ENCODE measurements at places on chromosomes 1 and 21.

DNA sequence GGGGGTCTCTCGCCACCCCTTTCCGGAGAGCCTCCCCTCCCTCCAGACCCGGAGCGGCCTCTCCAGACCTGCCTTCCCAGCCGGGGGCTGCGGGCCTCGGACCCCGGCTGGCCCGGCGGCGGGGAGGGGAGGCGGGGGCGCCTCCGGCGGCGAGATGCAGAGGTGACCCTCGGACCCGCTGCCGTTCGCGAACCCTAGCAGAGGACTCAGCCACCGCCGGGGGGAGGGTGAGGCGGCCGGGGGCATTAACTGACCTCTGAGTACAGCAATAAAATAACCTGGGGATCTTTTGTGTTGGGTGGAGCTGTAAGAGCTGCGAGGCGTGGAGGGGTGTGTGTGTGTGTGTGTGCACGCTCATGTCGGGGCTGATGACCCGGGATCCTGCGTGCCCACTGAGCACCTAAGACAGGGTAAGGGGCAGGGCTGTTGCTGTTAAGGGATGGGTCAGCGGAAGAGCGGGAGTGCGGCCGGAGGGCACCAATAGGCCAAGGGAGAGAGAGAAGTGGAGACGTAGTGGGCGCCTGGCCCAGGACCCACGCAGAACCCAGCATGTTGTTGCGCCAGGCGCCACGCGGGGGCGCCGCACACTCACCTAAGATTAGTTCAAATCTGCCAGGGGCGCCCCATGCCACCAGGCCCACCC, 6.3 kb downstream of the HAPLN2 start:
- peak; percentile 30 for DNase-seq

GRCh38 chr1:37731312-37732019, 33.5 kb downstream of the EPHA10 start:
- DNase-seq, result no peak

DNA sequence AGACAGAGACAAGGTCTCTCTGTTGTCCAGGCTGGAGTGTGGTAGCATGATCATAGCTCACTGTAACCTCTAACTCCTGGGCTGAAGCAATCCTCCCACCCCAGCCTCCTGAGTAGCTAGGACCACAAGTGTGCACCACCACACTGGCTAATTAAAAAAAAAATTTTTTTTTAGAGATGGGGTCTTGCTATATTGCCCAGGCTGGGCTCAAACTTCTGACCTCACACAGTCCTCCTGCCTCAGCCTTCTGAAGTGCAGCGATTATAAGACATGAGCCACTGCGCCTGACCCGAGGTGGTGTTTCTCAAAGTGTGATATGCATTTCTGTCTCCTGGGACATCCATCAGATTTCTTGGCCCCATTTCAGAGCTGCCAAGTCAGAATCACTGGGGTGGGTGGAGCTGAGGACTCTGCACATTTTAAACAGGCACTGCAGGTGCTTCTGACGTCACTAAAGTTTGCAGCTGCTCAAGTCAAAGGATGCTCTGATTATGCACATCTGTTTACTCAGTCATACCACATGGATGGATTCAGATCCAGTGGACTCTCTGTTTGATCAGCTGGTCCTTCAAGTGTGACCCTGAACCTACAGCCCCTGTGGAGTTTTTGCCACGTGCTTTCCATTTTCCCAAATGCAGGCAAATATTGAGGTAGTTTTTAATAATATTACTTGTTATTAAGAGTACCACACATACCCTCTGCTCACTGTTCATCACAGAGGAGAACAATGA, 21.4 kb downstream of the TGFB2 start:
- DNase-seq, result peak; percentile 77

GRCh38 chr1:6646499-6647148, 22.0 kb downstream of the THAP3 start:
- peak; percentile 51 for DNase-seq

DNA sequence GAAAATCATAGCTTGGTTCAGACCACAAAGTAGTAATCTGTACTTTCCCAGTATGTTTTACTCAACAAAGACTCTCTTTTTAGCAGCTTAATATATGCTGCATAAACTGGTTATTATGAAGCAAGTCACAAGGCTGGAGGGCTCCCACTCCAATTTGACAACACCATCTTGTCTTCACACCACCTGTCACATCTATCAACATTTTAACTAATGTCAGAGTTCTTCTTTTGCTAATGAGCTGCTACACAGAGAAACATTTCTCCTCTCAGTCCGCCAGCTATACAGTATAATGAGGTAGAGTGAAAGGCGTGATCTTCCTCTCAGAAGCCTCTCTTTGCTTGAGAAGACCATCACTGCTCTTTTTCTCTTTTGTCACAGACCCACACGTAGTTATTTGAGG, 230.1 kb downstream of the BARHL2 start:
- no peak for DNase-seq

DNA sequence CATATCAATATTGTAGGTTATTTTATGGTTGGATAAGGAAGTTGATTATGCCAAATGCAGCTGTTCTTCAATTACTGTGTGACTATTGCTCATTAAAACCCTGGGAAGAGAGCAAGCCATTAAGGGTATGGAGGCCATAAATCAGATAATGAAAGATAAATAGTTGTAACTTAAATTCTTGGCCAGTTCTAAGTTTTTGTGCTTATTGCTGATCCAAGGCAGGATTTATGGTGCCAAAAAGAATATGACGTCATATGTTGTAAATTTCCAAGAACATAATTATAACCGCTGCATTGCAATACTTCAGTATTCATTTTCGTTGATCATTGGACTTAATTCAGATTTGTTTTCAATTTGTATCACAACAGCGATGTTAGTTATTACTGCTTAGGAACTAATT, 211.6 kb downstream of the LRRC40 start:
- no peak for DNase-seq

GRCh38 chr1:229860926-229861325, 206.1 kb upstream of the GALNT2 start:
- no peak for DNase-seq

DNA sequence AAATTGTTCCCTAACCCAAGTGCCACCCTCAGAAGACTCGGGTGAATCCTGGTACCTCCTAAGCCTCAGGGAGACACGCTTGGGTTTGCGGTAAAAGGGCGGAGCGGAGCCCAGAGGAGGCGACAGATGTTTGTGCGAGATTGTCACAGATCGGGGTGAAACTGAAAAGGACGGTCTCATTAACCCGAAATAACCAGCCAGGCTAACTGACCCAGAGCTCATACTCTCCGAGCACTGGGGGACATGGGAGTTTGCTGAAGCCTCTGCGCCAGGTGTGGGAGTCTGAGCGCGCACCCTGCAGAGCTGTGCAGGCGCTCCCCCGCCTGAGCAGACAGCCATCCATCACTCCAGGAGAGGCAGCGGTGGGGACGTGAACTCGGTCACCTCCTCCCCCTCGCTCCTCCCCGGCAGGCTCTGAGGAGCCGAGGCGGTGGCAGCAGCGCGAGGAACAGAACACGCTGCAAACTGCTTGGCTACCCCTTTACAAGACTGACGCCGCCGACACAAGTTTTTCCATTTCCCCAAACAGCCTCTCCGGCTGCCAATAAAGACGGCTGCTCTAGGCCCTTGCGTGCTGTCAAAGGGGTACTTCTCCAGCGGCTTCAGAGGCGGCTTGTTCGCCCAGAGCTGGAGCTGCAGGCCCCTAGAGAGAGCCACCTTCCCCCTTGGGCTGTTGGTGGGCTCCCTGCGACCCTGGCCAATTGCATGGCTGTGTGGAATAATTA, 43.5 kb downstream of the RRAGC start:
- peak; percentile 18 for DNase-seq

DNA sequence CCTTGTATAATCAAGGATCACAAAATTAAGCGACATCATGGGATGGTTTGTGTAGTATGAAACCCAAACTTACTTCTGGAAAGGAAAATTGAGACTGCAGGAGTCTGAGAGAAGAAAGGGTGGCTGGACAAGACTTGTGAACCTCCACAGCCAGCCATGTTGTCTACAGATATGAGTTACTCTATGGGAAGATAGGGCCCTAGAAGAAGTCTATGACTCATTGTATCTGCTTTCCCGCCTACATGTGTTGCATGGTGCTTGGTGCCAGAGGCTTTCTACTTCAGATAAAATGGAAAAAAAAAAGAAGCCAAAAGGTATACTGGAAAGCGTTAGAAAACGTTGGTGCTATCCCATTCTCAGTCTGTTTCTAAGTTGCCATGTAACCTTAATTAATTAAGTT, 18.7 kb upstream of the OR6N2 start:
- DNase-seq, result no peak

GRCh38 chr21:44285138-44285992, at the start of gene AIRE:
TSS of gene AIRE (plus strand) at chr21:44285876. CDS start at chr21:44286007, 131 bp downstream.
- DNase-seq, result no peak

GRCh38 chr1:71836904-71837303, 445.4 kb downstream of the NEGR1 start:
- DNase-seq, result no peak

- no peak for DNase-seq
Observed at GRCh38 chr1:206495011-206495461, 12.3 kb upstream of the RASSF5 start.

- no peak for DNase-seq
Observed at GRCh38 chr1:180598333-180598974, 33.4 kb upstream of the XPR1 start.

DNA sequence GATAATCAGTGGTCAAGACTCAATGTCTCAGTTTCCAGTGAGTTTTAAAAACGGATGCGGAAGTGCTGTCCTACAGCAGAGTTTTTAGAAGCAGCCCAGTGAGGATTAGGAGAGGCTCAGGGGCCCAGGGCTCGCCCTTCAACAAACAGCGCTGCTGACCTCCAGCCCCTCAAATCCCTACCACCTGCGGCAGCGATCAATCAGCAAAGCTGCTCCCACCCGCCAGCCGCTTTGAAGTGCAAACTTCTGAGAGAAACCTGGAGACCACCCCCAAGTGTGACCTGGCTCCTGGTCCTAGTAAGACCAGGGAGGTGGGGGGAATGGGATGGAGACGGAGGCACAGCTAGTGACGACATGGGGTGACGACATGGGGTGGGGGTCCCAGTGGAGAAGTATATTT, 14.4 kb downstream of the ZBTB17 start:
- no peak for DNase-seq

DNA sequence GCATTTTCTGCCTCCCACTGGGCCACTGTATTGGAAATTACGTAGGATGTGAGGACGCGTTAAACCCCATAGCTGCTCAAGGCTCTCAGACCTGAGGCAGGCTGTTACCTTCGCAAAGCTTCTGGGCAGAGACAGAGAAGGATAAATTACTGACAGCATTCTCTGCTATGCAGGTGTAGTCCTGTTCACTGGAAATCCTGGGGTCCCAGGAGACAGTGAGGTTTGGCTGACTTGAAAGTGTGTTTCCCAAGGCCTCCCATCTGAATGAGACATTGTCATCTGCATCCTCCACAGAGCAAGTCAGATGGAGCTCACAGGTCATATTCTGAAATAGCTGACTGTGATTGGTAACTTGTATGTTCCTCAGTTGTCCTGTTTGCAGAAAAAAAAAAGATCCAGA, 32.0 kb downstream of the SLAMF6 start:
- DNase-seq, result no peak

GRCh38 chr1:33424205-33424604, 6.7 kb downstream of the PHC2 start:
- no peak for DNase-seq

DNA sequence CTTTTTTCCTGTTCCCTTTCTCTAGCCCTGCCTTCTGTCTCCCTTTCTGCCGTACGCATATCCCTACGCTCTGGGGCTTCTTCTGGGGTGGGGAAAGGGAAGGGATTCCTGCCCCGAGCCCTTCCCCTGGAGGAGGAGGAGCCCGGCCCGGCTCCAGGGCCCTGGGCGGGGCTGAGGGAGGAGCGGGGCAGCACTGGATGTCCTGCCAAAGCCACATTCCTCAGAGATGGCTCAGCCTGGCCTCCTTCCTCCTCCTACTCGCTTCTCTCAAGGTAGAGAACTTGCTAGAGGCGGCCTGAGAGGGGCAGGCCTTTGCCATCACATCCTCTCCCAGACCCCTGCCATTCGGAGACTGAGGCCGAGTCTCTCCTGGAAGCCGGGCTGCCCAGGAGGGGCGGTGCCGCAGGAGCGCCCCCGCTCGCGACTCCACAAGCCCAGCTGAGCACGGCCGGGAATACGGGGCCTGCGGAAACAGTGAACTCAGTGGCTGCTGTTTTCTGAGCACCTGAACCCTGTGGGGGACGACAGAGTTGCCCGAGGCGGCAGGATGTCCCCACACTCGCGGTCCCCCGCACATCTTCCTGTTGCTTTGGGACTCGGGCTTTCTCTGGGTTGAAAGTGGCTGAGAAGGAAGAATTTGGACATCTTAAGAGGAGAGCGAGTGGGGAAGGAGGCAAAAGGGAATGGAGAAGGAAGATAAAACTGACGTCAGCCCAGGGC, 12.2 kb downstream of the ADAMTSL4 start:
- peak; percentile 60 for DNase-seq

DNA sequence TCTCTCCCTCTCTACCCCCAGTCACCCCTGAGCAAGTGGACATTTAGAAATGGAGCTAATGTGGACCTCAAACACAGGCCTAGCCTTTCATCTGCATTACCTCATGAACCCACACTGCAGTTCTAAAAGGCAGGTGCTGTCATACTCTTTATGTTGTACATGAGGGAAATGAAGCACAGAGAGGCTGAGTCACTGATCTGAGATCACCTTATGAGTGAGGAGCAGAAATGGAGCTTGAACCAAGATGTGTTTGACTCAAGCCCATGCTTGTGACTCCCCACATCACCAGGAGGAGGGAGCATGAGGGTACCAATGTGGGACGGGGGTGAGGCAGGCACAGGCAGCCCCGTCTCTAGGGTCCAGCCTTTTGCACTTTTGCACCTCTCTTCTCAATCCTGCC, 702.8 kb downstream of the PTPRU start:
- no peak for DNase-seq

GRCh38 chr1:230288641-230289349, 137.3 kb downstream of the PGBD5 start:
- DNase-seq, result no peak

DNA sequence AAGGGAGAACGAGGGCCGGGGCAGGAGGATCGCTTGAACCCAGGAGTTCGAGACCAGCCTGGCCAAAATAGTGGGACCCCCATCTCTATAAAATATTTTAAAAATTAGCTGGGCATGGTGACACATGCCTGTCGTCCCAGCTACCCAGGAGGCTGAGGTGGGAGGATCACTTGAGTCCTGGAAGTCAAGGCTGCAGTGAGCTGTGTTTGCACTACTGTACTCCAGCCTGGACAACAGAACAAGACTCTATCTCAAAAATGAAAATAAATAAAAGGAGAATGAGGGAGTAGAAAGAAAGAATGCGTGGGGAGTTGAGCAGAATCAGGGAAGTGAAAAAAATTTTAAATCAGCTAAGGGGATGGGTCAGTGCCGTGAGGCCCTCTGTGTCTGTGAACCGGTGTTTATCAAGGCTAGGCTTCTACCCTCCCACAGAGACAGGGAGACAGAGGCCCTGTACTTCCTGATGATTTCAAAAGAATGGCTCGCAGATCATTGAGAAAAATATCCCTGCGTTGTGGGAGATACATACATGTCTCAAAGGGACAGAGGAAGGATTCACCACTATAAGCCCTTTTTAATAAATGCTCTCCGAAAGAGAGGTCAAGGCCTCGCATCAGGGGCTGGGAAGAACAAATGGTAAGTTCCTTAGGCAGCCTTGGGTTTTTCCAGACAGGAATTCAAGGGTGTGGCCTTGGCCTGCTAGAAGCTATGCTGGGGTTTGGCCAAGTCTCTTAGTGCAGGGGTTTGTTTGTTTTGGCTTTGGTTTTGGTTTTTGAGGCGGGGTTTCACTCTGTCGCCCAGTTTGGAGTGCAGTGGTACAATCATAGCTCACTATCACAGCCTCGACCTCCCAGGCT, 20.7 kb downstream of the IL10RB start:
- peak; percentile 73 for DNase-seq

Measured in COR-L47 (cell line).